ENCODE measurements at places on chromosomes 5 and 9.

DNA sequence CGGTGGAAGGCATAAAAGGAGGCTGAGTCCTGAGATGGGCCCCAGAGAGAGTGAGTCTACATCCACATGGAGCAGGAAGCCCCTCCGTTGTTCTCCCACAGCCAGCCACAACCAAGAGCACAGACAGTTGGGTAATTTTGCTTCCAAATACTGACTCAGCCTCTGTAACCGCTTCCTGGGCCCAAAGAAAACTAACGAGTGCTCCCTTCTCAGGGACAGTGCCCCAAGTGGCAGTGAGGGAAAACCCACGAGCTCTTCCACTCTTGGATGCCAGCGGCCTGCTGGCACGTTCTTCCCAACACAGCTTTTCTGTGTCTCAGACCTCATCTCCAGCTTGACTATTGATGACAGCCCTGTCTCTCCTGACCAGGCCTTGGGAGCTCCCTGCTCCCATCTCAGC, 207.6 kb downstream of the FSTL4 start:
- no peak for DNase-seq

GRCh38 chr9:130895038-130895437, 1.6 kb downstream of the QRFP start:
- DNase-seq: no peak

DNA sequence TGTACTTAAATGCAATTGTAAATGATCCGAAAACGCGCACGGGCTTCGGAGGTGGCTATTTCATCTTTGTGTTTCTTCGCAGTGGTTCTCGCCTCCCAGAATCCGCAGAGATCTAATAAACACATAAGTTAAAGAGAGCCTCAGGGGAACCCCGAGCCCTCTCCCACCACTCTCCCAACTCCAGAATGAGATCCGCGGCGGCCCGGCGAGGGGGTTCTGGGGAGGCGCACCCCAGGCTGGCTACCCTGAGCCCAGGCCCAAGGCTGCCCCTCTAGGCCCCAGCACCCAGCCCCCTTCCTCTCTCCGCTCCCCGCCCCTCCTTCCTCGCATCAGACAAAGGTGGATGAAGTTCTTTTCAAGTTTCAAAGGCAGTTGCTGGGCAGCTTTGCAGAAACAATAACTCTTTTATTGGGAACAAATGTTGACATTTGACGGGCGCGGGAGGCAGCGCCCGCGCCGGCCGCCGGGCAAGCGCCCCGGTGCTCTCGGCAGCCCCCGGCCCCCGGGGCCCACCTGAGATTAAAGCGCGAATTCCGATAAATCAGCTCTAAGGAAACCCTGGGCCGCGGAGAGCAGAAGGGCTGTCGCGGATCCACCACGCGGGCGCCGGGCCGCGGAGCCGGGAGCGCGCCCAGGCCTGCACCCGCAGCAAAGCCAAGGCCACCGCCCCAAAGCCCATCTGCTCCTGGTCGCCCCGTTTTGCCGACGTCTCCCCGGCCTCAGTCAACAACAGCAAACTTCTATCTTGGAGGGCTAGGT, 8.4 kb downstream of the IRX2 start:
- no peak for DNase-seq

DNA sequence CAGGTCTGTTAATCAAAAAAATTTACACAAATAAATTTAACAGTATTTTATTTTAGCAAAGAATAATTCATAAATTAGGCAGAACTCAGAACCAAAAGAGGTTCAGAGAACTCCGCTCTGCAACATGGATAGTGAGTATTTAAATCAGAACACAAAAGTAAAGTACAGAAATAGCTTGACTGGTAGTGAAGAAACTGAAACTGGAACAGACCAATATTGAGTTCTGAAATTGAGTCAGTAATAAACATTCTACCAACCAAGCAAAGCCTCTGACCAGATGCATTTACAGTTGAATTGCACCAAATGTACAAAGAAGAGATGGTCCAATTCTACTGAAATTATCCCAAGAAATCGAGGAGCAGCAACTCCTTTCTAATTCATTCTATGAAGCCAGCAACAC, 1542.8 kb downstream of the EFNA5 start:
- no peak for DNase-seq

DNA sequence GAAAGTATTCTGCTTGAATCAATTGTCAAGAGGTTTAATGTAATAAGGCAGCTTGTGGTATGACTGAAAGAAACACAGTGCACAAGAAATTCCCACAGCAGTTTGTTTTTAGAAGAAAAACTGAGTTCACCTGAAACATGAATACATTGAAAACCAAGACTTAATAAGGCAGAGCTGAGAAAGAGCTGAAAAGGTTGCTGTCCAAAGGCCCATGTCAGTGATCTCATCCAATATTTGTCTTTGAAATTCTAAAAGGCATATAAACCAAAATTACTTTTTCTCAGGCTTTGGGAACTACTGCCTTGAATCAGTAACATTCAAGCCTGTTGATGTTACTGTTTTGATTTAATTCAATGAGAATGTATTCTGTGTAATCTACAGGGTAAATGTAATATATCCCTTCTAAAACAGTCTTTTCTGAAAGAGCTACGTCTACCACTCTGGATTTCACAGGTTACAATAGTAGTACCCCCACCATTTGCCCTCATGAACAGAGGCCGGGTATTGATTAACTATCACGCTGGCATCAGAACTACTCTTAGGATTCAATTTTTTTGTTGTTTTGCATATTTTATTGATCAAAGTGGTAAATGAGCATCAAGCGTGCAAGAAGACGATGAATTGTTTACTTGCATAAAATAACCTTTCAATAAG, 57.8 kb downstream of the PPIC start:
- no peak for DNase-seq

- DNase-seq: no peak
Measured at GRCh38 chr9:70881333-70881732, 240.1 kb downstream of the TRPM3 start.

- DNase-seq: no peak
Measured at GRCh38 chr5:145975001-145975360, 38.6 kb downstream of the SH3RF2 start.

DNA sequence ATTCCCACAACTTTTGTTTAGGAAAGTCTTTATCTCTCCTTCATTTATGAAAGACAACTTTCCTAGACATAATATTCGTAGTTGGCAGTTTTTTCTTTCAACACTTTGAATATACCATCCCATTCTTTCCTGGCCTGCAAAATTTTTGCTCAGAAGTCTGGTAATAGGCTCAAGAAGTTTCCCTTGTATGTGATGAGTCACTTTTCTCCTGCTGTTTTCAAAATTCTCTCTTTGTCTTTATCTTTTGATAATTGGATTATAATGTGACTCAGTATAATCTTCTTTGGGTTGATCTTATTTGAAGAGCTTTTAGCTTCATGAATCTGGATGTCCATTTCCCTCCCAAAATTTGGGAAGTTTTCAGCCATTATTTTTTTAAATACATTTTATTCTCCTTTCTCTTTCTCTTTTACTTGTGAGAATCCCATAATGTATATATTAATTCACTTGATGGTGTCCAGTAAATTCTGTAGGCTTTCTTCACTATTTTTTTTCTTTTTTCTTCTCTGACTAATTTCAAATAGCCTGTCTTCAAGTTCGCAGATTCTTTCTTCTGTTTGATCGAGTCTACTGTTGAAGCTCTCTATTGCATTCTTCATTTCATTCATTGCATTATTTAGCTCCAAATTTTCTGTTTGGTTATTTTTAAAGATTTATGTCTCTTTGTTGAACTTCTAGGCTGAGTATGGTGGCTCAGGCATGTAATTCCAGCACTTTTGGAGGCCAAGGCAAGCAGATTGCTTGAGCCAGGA, 37.3 kb upstream of the CKS2 start:
- DNase-seq: no peak

DNA sequence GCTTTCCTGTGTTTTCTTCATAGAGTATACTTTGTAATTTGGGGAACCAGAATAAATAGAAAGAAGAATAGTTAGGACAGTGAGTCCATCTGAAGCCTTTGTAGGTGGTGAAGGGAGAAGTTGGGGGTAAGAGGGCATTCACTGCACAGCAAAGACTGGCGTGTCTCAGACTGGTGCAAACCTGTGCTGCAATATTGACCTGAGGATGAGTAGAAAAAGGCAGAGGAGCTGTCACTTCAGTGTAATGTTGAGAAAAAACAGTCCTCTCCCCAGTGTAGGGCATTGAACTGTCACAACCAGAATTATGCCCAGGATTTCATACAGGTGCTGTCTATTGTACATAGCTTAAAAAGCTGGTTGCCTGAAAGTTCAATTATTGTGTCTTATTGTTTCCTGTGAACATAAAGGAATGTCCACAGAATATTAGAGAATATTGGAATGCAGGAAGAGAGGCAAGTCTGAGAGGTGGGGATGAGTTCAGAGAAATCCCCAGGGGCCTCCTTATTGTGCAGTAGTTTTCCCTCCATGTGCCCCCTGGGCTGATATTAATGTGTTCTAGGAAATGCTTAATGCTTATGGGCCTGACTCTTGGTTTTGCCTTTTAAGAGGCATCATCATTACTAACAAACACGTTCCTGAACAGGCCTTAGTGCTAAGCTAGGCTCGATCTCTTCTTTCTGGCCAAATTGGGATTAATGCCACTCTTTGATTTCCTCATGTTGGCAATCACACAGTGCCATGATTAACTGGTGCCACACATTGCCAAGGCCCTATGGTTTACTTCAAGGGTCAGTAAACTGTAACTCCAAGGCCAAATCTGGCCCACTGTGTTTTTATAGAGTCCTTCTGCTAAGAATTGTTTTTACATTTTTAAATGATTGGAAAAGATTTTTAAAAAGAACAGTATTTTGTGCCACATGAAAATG, 34.0 kb downstream of the DAPK1 start:
- DNase-seq: no peak

DNA sequence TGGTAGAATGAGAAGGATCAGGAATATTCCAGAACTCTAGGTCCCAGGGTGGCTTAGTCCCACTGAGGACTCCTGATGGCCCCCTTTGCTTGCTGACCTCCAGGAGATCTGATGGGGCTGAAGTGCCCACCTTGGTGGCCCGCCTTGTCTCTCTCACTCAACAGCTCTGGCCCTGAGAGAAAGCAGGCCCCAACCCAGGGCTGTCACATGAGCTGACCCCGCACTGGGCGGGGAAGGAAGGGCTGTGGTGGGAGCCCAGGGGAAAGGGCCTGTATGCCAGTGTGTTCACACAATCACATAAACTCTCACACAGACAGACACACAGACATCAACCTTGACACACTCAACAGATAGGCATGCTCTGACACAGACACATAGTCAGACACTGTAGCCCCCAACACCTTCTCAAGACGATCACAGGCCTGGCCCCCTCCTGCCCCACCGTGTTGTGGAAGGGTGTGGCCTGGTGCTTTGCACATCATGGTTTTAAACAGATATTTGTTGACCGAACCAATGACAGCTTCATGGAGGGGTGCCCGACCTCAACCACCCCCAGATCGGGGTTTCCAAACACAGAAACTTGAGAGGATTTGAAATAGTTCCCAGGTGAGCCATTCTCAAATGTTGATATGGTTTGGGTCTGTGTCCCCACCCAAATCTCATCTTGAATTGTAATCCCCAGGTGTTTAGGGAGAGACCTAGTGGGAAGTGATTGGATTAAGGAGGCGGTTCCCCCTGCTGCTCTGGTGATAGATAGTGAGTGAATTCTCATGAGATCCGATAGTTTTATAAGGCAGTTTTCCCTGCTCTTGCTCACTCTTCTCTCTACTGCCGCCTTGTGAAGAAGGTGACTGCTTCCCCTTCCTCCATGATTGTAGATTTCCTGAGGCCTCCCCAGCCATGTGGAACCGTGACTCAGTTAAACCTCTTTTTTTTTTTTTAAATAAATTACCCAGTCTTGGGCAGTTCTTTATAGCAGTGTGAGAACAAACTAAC, 48.5 kb upstream of the HAND1 start:
- no peak for DNase-seq

DNA sequence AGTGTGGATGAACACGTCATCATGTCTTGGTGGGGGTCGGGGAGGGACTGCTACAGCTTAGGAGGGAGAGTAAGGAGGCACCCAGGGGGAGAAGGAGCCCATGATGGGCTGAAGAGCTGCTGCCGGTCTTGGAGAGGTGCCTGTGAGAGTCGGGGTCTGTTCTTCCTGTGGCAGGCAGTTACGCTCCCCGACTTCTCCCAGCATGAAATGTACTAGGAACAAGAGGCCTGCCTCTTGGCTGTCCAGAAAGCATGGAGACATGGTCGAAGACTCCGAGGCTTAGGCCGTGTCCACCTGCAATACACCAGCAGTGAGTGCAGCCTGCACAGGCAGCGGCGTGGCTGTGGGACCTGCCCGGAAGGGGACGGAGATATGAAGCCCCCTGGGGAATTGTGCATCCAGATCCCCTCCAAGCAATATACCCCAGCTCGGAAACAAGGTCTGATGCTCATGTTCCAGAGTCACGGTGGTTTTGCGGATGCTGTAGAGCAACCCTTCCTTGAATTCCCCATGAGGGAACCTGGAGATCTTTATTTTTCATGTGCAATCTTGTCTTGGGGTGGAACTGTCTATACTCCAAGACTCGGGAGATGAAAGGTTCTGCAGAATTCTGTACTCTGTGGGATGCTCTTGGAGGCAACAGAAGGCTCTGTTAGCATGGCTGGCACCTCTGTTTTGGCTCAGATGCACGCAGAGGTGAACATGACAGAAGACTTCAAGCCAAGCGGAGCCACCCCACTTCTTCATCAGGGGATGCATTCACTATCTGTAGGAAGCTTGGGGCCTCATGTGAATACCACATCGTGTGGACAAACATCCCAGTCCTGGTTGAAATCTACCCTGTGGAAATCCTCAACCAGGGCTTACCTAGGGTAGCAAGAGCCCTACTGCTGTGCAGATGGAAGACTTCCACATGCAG, 374.9 kb upstream of the IRX4 start:
- no peak for DNase-seq

- no peak for DNase-seq
Measured at GRCh38 chr5:9716838-9717281, 86.7 kb upstream of the TAS2R1 start.

- DNase-seq: no peak
Measured at GRCh38 chr9:97394881-97395280, 17.0 kb upstream of the TDRD7 start.

DNA sequence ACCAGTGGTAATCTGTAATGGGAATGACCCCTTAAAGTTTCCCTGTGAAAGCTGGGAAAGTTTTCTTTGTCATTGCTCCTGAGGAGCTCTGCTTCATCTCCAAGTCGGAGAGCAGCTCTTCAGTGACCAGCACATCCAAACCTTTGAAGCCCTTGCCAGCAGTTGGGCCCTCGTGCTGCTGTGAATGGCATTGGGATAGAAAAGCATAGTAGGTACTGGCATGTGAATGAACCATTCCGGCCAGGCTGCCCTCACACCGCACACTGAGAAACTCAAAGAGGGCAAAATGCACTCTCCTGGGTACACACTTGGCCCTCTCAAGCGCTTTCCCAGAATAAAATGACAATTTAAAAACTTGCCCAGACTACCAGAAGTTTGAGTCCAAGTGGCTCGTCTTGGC, 1135.0 kb upstream of the WWC1 start:
- DNase-seq: no peak

DNA sequence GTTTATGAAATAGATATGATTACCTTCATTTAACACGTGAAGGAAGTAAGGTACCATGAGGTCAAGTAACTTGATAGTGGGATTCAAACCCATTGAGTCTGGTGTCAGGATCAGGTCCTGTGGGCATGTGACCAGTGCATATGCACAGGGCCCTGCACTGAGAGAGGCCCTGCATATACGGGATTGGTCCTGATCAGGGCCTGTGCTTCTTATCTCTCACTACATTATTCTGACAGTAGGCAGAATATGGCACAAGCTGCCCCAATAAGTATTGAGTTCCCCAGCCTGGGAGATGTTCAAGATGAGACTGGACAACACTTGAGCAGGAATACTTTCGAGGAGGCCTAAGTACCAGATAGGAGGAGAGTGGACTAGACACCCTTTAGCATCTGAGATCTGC, 44.0 kb downstream of the GALNT10 start:
- no peak for DNase-seq

- peak; percentile 38 for DNase-seq
Measured at GRCh38 chr5:178304761-178305645, 72.4 kb upstream of the PHYKPL start.

GRCh38 chr9:4831119-4831518, 38.4 kb downstream of the RCL1 start:
- DNase-seq: no peak

Measured in posterior cingulate gyrus (tissue), 11 donors.